SK-N-SH treated with all-trans-retinoic acid at 6 μM for 48 hours (cell line): ENCODE measurements at places on chromosomes 7 and 10.

GRCh38 chr7:30888747-30889146 lies 22.9 kb upstream of the AQP1 start:
- ATAC-seq: peak; percentile 89

- peak; percentile 18; the same call in 1 of the 3 replicates for ATAC-seq
These were observed 72.6 kb downstream of the JAZF1 start for GRCh38 chr7:28107960-28108359.

DNA sequence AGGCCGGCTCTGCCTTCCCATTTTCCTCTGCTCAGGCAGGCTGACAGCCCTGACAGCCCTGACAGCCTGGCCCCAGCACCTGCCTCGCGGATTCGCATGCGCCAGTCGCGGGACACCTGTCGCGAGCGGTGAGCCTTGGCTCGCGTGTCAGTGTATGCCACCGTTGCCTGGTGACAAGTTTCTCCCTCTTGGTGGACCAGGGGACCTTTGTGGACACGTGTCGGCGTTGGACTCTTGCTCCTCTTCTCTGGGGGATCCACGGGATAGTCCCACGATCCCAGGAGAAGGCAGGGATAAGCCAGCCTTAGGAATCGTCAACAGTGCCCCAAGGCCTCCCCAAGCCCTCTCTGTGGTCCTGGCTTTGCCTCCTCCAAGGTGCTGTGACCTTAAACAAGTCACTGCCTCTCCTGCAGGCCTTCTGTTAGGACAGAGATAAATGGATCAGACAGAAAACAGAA lies 18.1 kb upstream of the ZNF273 start:
- no peak for ATAC-seq

DNA sequence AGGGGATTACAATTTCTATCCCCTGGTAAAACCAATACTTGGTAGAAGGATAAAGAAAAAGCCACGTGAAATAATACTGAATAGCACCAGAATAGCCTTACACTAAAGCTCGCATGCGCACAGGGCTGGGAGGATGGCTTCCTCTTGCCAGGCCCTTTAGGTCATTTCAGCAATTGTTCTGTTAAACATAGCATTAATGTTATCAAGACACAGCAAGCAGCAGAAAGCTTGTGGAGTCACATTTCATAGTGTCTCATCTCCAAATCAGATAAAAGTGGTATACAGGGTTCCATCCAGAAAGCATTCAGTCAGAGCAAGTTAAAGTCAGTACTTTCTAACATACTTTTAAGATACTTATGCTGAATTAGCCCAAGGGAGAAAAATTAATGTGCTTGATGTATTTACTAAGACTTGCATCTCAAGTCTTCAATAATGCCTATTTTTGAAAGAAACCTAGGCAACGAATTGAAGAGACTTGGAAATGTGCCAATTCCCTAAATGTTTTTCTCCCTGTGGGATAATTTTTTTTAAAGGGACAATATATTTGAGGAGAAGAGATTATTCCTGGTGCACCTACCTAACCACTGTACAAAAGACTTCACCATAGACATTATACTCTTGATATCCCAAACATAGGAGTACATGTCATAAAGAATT lies 14.3 kb upstream of the NPM3 start:
- ATAC-seq: peak; percentile 71

- ATAC-seq: no peak
These were observed 34.0 kb downstream of the CUL2 start for GRCh38 chr10:35056133-35056532.

DNA sequence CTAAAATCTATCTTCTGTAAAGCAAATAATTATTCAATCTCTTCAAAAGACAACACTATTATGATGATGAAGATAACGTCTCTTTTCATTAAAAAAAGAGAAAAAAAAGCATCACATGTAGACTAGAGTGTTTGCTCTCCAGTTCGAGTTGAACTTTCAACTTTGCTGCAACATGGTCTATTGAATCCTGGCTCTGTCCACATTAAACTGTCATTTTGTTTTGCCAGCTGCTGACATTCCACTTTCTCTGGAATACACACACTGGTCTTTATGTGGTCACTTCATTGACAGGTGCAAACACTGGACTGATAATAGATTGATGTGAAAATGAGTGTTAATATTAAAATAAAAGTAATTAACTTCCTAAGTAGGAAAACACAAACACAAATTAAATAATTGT lies 61.7 kb downstream of the PTF1A start:
- ATAC-seq: no peak
